Suppressor macrophage treated with lipopolysaccharide for 4 hours (primary cell): ENCODE measurements at places on chromosomes 2 and 18.
A peak's percentile ranks its signal among the peaks of the same experiment; 100 is the strongest.

DNA sequence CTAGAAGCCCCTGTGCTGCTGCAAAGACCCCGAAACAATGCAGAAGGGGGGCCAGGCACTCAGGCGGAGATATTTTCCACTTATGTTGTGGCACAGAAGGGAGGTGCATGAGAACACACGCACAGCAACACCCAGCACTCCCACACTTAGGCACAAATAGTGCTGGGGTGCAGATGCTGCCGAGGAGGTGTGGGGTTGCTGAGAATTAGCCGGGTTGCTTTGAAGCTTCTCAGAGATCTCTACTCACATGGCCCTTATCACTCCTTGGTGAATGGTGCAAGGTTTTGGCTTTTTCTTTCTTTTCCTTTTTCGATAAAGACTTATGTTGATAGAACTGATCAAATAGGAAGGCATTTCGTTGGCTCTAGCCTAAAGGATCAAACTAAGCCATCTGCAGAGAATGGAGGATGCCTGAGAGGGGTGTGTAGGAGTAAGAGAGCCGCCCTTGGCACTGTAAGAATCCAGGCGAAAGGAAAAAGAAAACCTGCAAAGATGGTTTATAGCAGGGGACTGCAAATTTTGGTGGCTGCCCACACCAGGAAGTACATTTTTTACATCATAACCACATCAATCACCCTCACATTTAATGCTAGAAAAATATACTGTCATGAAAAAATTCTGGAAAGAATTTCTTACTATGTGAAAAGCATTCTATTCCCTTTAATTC is 27.9 kb upstream of the FHL2 start:
- DNase-seq: no peak

DNA sequence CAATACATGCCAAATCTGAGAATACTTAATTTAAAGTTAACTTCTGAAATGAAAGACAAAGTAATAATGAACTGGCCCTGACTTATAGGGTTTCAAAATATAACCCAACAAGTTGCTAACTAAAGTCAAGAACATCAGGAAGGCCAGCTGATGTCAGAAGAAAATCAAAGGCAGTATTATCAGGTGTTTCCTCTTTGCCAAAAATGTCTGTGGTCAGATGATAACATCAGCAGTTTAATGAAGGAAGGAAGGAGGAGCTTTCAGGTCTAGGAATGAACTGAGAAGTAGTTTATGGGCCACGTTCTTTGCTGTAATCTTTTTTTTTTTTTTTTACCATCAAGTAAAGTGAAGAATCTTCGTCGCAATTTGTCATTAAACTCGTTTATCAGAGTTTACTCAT is 40.9 kb downstream of the CDH2 start:
- DNase-seq: no peak

- DNase-seq: no peak
Observed at GRCh38 chr18:67428805-67429204, 87.7 kb downstream of the DSEL start.

DNA sequence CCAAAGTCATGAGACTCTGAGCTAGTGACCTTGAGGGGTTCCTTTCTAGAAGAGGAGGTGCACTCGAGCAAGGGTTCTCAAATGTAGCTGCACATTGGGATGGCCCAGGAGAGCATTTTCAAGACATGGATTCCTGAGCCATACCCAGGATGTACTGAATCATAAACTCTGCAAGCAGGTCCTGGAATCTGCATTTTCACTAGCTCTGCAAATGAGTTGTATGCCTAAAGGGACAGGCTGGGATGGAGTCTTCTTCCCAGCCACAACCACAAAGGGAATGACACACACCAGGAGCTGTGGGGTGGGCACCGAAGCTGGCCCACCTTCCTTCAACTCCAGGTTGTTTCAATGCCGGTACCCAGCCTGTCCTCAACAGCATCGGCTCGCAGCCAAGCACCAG is 90.6 kb downstream of the GALNT14 start:
- DNase-seq: no peak

- no peak for DNase-seq
Observed at GRCh38 chr2:231088754-231089153, 32.1 kb downstream of the PSMD1 start.

GRCh38 chr2:191844706-191845105 is 2.2 kb downstream of the CAVIN2 start:
- no peak for DNase-seq

GRCh38 chr2:60297296-60298005 is 256.0 kb downstream of the BCL11A start:
- no peak for DNase-seq

- DNase-seq: no peak
Observed at GRCh38 chr2:199302851-199303250, 154.9 kb downstream of the SATB2 start.

DNA sequence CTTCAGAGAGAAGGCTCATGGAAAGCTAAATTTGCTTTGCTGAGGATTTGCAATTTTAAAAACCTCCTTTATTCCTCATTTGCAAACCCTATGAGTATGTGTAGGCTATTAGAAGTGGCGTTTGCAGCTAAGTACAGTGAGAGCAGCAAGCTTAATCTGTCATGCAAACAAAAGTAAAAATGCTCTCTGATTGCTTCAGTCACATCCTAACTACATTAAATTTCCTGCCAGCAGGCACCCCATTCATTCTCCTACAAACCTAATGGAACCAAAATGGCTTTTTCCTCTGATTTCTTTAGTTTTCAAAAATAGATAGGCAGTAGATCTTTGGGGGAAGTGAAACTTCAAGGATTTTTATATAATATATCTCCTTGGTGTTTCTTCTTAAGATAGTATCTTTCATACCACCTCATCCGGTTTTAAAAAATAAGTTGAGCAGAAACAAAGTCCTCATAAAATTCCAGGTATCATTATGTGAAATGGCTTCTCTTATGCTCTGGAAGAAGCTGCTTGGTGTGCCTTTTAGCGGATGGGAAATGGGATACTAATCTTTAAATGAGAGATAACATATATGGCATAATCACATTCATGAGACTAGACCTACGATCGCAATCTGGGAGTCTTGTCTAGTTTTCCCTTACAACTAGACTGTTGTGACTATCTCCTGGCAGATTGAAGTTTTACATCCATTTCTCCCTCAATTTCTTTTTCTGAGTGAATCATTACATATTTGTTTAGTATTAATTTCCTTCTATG is 49.1 kb downstream of the CLIP4 start:
- no peak for DNase-seq

DNA sequence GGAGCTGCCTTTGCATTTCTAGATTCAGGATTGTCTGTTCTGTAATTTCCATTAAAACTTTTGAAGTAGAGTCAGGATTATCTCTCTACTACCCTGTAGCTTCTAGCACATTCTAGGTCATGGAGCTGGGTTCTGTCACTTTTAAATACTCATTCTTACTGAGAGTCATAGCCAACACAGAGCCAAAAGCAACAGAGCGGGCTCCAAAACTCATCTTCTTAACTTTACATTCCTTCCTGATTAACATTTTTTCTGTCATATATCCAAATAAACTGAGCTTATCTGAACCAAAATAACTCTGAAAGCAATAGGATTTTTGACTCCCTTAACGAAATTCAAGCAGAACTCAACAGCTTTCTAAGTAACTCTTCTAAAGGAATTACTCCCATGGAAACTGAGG is 12.9 kb downstream of the PREPL start:
- no peak for DNase-seq

- DNase-seq: no peak
Observed at GRCh38 chr18:37276111-37276890, 289.3 kb downstream of the CELF4 start.

DNA sequence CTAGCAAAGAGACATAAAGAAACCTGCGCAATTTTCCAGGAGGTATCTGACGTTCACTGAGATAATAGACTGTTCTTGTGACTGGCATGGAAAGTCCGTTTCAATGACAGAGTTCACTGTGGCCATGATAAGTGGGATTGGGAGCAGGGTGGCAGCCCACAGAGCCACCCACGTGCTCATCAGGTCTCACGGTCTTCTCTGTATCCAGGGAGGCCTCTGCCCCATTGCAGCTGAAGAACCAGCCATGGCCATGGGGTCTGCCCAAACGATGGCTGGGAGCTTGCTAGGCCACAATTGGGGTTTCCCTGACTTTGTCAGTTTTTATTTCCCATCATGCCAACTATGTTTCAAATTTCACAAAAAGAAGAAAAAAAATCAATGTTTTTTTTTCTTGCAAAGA is 57.2 kb downstream of the PDCL3 start:
- DNase-seq: no peak

DNA sequence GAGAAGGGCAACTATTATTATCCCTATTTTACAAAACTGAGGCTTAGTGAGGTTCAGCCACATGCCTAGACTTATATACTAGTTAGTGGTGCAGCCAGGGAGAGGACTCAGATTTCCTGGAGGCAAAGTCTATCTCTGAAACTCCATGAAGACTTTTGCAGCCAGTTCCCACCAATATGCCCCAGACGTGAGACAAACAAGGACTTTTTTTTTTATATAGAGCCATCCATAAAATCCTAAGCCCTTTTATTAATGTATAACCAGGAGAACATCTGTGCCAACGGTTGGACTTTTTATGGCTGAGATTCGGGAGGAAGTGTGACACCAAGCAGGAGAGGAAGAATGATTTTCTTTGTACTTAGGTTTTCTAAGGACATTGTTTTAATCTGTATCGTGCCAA is 29.9 kb downstream of the LIPG start:
- no peak for DNase-seq

- DNase-seq: no peak
Observed at GRCh38 chr2:97848306-97848705, 134.9 kb downstream of the ZAP70 start.

DNA sequence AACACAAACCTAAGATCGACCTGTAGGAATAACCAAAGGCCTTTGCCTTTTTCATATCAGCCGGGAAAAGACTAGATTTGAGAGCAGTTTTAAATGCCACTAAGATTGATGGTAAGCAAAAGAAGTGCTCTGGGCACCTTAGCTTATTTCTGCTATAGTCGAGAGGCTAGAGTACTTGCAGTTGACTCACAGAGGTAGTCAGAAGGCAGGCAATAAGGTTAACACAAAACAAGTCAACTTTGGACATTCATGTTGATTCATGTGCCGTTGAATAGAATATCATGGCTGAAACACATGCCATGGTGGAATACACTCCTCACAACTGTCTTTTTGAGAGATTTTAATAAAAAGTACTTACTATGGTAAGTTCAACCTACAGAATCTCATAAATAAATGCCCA is 507.6 kb downstream of the ZEB2 start:
- DNase-seq: no peak

DNA sequence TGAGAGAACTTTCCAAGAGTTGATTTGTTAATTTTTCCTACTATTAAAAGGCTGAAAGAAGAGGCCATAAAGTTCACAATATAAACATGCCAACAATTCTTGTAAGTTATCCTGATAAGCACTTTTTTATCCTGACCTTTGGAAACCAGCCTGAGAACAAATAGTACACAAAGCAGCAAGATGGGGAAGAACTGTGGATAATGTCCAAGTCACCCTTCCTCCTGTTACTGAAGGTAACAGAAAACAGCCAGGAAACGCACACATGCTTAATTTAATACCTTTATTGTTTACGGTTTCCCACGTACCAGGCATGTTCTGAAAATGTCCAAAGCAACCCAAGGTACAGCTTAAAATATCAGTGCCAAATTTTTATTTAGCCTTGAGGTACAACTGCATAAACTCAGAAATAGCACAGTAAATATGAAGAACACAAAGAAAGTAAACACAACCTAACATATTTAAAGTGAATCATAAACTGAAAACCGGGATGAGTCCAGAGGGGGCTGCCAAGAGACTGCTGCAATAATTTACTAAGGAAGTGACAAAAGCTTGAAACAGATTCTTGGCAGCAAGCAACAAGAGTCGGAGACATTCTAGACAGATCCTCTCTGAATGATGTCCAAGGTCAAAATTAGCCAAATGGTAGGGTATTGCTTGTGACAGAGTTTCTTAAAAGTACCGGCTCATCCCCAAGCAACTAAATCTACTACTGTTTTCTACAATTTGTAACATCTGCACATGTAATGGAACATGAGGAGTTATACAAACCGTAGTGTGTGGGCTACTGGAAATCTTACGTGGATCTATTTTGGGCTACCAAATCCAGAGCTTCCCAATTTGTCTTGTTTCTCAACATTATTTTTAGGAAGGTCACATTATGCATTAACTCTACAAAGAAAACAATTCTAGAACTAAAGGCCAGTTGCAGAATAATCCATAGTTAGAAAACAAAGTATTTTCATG is 93.2 kb downstream of the CABYR start:
- no peak for DNase-seq

DNA sequence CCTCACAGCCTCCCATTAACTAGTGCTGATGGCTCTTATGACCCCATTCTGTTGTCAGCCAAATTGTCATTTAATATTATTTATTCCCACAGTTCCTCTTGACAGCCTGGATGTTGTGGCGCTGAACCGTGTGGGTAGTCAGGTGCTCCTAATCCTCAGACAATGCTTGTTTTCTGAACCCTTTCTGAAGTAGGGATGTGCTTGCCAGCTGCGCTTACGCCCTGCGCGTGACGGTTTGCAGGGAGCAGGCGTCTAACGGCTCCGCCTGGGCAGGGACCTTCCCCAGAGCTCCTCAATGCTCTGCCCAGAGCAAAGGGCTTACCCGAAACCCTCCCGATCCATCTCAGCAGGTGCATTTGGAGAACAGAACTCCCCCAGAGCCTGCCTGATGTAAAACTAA is 358.2 kb upstream of the MYT1L start:
- no peak for DNase-seq

DNA sequence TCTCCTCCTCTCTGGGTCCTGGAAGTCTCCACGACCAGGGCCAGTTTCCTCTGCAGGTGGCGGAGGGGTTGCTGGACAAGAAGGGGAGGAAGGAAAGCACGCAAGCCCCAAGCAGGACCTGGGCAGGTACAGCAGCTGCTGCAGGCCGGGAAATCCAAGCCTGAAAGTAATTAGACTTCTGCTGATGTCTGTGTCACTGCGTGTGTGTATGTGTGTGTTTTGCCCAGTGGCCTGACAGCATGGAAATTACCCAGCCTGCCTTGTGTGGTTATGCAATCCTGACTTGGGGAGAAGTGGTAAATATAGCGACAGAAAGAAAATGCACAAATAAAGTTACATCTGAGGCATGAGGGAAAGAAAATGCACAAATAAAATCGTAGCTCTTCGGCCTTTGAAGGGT is 121.8 kb upstream of the ZBTB14 start:
- peak; percentile 74 for DNase-seq

DNA sequence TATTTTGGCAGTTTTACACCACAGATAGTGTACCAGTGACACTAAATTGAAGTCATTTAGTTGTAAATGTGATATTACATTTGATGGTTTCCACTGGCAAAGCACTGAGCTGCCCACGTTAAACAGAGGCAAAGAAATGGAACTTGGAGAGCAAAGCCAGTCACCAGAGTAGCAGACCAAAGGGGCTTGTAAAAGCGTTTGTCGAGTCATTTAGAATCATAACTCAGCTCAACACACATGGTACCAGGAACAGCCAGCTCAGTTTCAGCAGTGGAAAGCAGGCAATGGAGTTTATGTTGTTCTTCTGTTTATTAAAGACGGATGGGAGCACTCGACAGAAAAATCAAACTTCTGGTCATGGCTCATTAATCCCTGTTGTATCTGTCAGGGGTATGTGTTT is 91.2 kb downstream of the POU3F3 start:
- no peak for DNase-seq
